ENCODE measurements at places on chromosomes 4 and X. TPM values are rescaled to one million over a fixed set of nuclear protein-coding genes. Genes with fewer than 3 reads are reported as not detected.
A peak's percentile ranks its signal among the peaks of the same experiment; 100 is the strongest.

- DNase-seq = no peak
- no peaks in the 10 kb centered on the region for H3K27me3 ChIP-seq
- H3K27ac ChIP-seq = peak overlapping the region; percentile 93
Measured at GRCh38 chrX:38804432-38804681, 3.1 kb downstream of the MID1IP1 start.

DNA sequence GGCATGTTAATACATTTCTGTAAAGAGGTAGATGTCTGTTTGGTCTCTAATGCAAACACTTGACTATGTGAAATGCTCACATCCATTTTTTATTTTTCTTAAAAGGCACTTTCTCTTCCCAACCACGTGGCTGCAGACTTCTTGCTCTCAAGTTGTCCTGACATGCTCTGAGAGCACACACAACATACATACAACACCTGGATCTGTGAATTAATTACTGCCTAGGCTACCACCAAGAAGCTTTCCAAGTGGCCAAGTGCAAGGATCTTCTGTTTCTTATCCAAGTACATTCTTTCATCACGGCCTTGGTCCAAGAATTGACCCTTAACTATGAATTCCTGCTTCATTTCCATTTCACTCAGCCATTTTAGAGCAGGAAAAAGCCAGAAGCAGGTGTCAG is 110.8 kb downstream of the SPRY1 start:
- H3K36me3 ChIP-seq = no peaks in the 10 kb centered on the region
- H3K4me1 ChIP-seq = peaks cover 30% of the 10 kb centered on the region
- no peak overlapping the region for H3K27ac ChIP-seq
- H3K27me3 ChIP-seq = no peaks in the 10 kb centered on the region

DNA sequence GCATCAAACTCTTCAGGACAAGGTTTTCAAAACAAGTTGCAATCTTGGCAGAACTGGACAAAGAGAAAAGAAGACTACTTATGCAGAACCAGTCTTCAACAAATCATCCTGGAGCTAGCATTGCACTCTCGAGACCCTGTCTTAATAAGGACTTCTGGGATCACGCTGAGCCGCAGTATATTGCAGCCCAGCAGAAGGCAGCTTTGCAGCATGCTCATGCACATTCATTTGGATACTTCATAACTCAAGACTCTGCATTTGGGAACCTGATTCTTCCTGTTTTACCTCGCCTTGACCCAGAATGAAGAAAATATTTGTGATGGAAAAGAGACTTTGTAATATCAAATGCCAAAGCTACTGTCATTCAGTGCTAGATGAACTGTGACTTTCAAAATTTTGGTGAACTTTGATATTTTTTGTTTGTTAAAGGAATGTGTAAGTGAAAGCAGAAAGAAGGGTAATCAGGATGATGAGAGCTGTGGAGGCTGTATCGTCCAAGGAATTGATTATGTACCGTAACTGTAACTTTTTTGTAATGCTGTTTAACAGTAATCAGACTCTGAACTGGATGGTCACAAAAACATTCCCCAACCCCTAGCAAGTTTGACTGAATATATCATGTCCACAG is 27.2 kb downstream of the HSPA4L start:
- H3K4me1 ChIP-seq = no peaks in the 10 kb centered on the region
- DNase-seq = no peak
- H3K27me3 ChIP-seq = no peaks in the 10 kb centered on the region
- H3K4me3 ChIP-seq = no peak overlapping the region
- no peak overlapping the region for H3K27ac ChIP-seq

DNA sequence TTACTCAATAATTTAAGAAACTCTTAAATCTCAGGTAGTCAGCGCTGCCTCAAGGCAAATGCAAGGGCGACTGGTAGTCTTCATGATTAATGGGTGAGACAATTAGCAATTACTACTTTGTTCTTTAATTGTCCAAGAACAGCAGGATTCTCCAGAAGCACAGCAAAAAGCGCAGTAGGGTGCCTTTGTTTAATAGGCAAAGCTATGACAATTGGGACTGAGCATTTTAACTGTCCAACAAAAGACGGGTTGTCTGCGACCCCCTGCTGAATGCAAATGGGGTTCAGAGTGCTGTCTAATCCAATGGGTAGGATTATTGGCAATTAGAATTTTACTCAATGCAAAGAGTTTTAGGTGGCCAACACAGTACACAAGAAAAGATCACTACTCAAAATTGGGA is 286.1 kb downstream of the CHIC1 start:
- no peaks in the 10 kb centered on the region for H3K4me1 ChIP-seq
- no peak for DNase-seq
- H3K36me3 ChIP-seq = no peaks in the 10 kb centered on the region
- no peak overlapping the region for H3K27ac ChIP-seq
- no peak overlapping the region for H3K4me3 ChIP-seq

- H3K27ac ChIP-seq = no peak overlapping the region
- no peak for DNase-seq
- no peaks in the 10 kb centered on the region for H3K27me3 ChIP-seq
- no peak overlapping the region for H3K4me3 ChIP-seq
- no peaks in the 10 kb centered on the region for H3K4me1 ChIP-seq
Measured at GRCh38 chrX:18017411-18017810, 156.3 kb upstream of the RAI2 start.

- no peaks in the 10 kb centered on the region for H3K36me3 ChIP-seq
- H3K27me3 ChIP-seq = no peaks in the 10 kb centered on the region
- no peak overlapping the region for H3K4me3 ChIP-seq
- no peak overlapping the region for H3K27ac ChIP-seq
- peaks cover 15% of the 10 kb centered on the region for H3K4me1 ChIP-seq
- no peak for DNase-seq
Measured at GRCh38 chr4:41609851-41610250, 71.9 kb downstream of the LIMCH1 start.

DNA sequence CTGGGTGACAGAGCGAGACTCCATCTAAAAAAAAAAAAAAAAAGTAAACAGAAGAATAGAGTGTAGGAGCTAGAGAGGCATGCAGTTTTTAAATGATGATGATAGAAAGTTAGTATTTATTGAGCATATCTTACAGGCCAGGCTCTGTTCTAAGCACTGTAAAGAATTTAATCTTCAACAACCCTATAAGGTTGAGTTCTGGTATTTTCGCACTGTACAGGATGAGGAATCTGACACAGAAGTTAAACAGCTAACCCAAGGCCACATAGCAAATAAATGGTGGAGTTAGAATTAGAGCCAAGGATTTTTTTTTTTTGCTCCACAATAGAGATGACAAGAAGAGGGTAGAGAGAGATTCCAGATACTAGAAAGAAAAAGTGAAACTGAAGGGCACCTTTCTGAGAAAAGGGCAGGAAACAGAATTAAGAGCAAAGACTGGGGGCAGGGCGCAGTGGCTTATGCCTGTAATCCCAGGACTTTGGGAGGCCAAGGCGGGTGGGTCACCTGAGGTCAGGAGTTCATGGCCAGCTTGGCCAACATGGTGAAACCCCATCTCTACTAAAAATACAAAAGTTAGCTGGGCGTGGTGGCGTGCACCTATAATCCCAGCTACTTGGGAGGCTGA is 56.1 kb downstream of the KLHL5 start:
- H3K27ac ChIP-seq = no peak overlapping the region
- H3K4me3 ChIP-seq = no peak overlapping the region
- peaks cover 1% of the 10 kb centered on the region for H3K36me3 ChIP-seq
- H3K27me3 ChIP-seq = no peaks in the 10 kb centered on the region
- no peaks in the 10 kb centered on the region for H3K4me1 ChIP-seq

DNA sequence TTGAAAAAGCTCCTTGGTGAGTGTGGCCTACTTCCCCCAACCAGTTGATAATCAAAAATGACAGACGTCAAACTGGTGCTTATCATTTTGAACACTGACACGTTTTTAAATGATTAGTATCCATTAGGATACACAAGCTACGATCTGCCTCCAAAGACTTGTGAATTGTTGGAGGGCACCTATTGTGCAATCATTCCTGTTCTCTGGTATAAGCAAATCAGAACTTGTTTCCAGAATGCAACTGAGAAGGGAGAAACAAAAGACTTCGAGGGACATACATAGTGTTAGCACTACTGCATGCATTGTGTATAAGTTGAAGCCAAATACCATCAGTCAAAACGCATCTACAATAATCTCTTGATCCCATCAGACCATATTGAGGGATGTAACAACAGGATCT is 11.6 kb downstream of the NPY2R start:
- H3K36me3 ChIP-seq = no peaks in the 10 kb centered on the region
- no peak overlapping the region for H3K27ac ChIP-seq
- no peak for DNase-seq
- H3K4me3 ChIP-seq = no peak overlapping the region
- no peaks in the 10 kb centered on the region for H3K4me1 ChIP-seq

Gene HNRNPH2
- 46.1 TPM for total RNA-seq
